ENCODE measurements at places on chromosomes 16 and 17. TPM values are rescaled to one million over a fixed set of nuclear protein-coding genes. Genes with fewer than 3 reads are reported as not detected.

DNA sequence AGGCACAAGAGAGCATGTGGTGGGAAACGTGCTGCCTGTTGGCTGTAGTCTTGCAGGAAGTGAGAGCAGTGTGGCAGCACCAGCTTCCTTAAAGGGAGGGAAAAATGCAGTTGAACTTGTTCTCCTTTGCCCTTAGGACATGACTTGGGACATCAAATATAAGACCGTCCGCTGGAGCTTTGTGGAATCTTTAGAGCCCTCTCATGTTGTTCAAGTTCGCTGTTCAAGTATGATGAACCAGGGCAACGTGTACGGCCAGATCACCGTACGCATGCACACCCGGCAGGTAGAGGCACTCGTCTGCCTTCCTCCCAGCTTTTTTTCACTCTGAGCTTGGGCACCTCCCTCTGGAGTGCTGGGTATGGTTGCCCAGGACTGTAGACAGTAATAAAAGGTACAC is 23.3 kb downstream of the GPR179 start:
- no peaks in the 10 kb centered on the region for H3K27me3 ChIP-seq
- peaks cover 26% of the 10 kb centered on the region for H3K36me3 ChIP-seq
- DNase-seq: no peak
- H3K4me1 ChIP-seq: no peaks in the 10 kb centered on the region

DNA sequence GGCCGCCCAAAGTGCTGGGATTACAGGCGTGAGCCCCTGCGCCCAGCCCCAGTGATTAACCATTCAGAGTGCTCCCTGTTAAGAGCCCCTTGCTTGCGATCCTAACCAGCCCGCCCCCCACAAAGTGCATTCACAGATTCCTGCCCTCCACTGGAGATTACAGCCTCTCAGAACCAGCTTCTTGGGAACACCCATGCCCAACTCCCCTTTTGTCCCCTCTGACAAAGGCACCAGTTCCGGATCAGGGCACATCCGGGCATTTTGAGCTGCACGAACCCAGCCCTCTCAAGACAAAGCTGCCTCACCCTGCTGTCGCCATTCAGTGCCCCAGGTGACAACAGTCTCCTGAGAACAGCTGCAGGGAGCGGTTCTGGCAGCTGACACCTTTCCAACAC is 848 bp upstream of the KRT19 start:
- no peak overlapping the region for H3K27ac ChIP-seq
- no peak overlapping the region for H3K4me3 ChIP-seq
- H3K36me3 ChIP-seq: no peaks in the 10 kb centered on the region
- DNase-seq: no peak

DNA sequence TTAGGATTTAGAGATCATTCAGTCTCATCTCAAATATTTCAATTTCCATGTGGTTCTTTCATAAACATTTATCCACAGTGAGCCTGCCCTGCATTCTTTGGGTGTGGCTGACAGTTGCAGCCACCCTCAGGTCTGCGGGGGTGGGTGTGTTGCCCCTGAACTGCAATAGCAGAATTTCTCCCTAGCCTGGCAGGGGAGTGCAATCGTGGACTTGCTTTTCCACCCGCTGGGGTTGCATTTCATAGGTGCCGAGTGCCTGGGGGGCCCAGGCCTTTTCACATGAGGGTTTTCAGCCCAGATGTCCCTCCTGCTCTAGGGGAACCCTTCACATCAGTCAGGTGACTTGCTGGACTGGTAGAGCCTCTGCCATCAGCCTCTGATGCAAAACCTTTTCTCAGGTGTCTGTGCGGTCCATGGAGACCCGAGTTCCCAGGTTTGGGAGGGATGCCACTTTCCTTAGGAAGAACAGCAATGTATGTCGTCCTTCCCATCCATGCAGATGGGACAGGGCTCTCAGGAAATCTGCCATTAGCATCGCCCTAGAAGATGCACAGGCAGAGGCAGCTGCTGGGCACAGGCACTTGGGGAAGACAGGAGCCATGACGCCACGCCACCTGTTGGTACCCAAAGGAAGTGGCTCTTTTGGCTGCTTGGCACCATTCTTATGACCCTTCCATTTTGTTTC is 2.4 kb upstream of the USP36 start:
- peaks cover 8% of the 10 kb centered on the region for H3K36me3 ChIP-seq
- peak overlapping the region; percentile 37 for H3K4me3 ChIP-seq
- peak overlapping the region; percentile 40 for H3K27ac ChIP-seq
- peaks cover 34% of the 10 kb centered on the region for H3K4me1 ChIP-seq
- H3K27me3 ChIP-seq: no peaks in the 10 kb centered on the region

DNA sequence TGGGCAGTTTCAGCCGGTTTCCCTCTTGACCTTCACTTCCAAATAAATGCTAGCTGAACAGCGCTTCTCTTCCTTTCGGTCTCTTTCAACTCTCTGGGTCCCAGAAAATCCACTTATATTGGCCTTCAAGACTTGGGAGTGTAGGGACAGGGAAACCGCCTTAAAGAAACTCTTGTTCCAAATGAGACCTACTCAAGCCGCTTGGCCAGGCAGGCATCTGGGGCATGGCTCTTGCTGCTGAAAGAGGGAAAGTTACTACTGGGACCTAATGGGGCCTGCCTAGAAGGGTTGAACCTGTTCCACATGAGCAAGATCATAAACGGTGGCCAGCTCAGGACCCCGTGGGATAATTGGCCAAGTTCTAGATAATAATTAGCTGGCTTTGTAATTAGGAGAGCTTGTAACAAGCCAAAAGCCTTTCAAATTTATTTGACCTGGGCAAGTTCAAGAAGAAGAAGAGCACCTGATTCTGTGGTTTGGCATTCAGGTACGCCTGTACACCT is 13.2 kb downstream of the CDH1 start:
- peaks cover 2% of the 10 kb centered on the region for H3K27me3 ChIP-seq
- H3K4me3 ChIP-seq: no peak overlapping the region
- H3K27ac ChIP-seq: no peak overlapping the region
- peaks cover 19% of the 10 kb centered on the region for H3K4me1 ChIP-seq

GRCh38 chr17:72611172-72611571 is 481.3 kb downstream of the SLC39A11 start:
- H3K27me3 ChIP-seq: peaks cover 34% of the 10 kb centered on the region
- no peak overlapping the region for H3K4me3 ChIP-seq
- H3K27ac ChIP-seq: no peak overlapping the region
- no peaks in the 10 kb centered on the region for H3K4me1 ChIP-seq
- no peak for DNase-seq

PRSS8 gene
- not detected for total RNA-seq

RGS9 gene
- total RNA-seq: 1.8 TPM

Measured in activated T-helper 1 cell treated with anti-CD3 and anti-CD28 coated beads, Interleukin-12 subunit alpha, Interleukin-12 subunit beta, Interleukin-2, Interleukin-4 antibody, amounts not matched to agents 30 ng/mL and 10 ng/mL and 1 ng/mL, durations not matched to agents 14 hours and 24 hours and 36 hours (primary cell).